ENCODE measurements at places on chromosomes 7 and 10. TPM values are rescaled to one million over a fixed set of nuclear protein-coding genes. Genes with fewer than 3 reads are reported as not detected.

The PCDH15 gene
- total RNA-seq, result not detected

The BUB3 gene
- 179 TPM for total RNA-seq

The PHYH gene
- 5.3 TPM for total RNA-seq

The INPP5A gene
- 22.8 TPM for total RNA-seq

The SPDYE11 gene
- not detected for total RNA-seq

The TRIM50 gene
- not detected for total RNA-seq

The PLXNA4 gene
- under 0.01 TPM for total RNA-seq

The FLNC gene
- 0.64 TPM for total RNA-seq

The LIPN gene
- total RNA-seq, result not detected

The IFIT1B gene
- not detected for total RNA-seq

The PRRT4 gene
- total RNA-seq, result 0.13 TPM

The SLC18A2 gene
- total RNA-seq, result not detected

The OR9A2 gene
- total RNA-seq, result 0.26 TPM

The PRSS37 gene
- total RNA-seq, result not detected

The C10orf105 gene
- not detected for total RNA-seq

The PDE1C gene
- total RNA-seq, result under 0.01 TPM

The LMOD2 gene
- not detected for total RNA-seq

The RELN gene
- not detected for total RNA-seq

The HSPA12A gene
- total RNA-seq, result 1.4 TPM

The OR2A7 gene
- total RNA-seq, result 0.53 TPM

The EIF3B gene
- total RNA-seq, result 195 TPM

The ZNF33A gene
- 17.8 TPM for total RNA-seq

The APBB1IP gene
- total RNA-seq, result not detected

The SYT15B gene
- not detected for total RNA-seq

The VSTM4 gene
- total RNA-seq, result under 0.01 TPM

All from bronchial epithelial cell (primary cell).